ENCODE measurements at places on chromosomes 7 and 10. TPM values are rescaled to one million over a fixed set of nuclear protein-coding genes. Genes with fewer than 3 reads are reported as not detected.

Gene PODXL
- total RNA-seq, result 44.2 TPM

- H3K27ac ChIP-seq, result no peak overlapping the region
- H3K4me1 ChIP-seq, result no peaks in the 10 kb centered on the region
- no peaks in the 10 kb centered on the region for H3K36me3 ChIP-seq
- peaks cover 10% of the 10 kb centered on the region for H3K27me3 ChIP-seq
- no peak for DNase-seq
- no peak overlapping the region for H3K4me3 ChIP-seq
Measured at GRCh38 chr7:141872931-141873330, 31.6 kb upstream of the PRSS37 start.

GRCh38 chr7:106865130-106866041, at the start of gene PIK3CG:
TSS of gene PIK3CG (plus strand) at chr7:106865282. CDS start at chr7:106867562, 2,280 bp downstream.
- DNase-seq, result no peak
- no peaks in the 10 kb centered on the region for H3K4me1 ChIP-seq
- H3K4me3 ChIP-seq, result no peak within 1 kb of the TSS
- H3K27ac ChIP-seq, result no peak within 1 kb of the TSS

- no peak overlapping the region for H3K4me3 ChIP-seq
- no peaks in the 10 kb centered on the region for H3K27me3 ChIP-seq
- no peak for DNase-seq
- no peak overlapping the region for H3K27ac ChIP-seq
Measured at GRCh38 chr10:131177431-131178327, 133.8 kb downstream of the TCERG1L start.

Data from PC-3 (cell line).